NCI-H1048 (cell line): ENCODE measurements at places on chromosomes 4 and X.

- DNase-seq: no peak
Measured at GRCh38 chrX:132622130-132622529, 133.3 kb upstream of the MBNL3 start.

DNA sequence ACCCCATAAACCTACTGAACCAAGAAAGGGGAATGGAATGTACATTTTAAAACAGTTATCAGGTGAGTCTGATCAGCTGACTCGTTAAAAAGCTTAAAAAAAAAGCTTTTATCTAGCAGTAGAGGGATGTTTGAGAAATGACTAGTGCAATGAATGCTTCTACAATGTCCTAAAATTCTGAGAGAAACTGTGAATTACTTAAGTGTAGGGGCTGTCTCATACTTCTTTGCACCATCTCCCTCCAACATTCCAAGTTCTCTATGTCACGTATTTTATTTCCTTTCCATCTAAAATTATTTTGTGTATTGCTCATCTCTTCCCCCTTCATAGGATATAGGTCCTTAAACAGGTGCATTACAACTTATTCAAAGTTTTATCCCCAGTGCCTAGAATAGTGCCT lies 11.9 kb upstream of the AREG start:
- DNase-seq: no peak

DNA sequence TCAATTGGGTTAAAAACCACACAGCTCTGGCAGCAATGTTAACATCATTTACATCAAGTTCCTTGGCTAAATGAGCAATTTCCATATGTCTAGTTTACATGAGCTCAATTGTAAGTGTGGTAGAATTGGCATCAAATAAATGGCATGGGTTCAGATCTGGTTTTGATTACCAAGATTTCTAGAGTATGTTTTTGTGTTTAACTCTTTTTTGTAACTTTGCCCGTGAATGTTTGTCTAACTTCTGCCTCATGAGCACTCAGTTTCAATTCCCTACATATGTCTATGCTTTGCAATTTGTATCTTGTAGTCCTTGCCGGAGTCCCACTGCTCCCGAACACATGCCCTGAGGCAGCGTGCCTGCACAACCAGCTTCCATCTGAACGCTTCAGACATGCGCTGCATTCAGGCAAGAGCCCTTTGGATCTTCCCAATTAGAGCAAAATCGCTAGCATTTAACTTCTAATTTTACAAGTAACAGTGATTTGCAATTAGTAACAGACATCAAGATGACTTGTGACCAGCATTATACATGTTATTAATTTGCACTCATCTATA lies 644.4 kb downstream of the TRIML1 start:
- no peak for DNase-seq

- no peak for DNase-seq
Measured at GRCh38 chr4:28179126-28179525, 1318.5 kb downstream of the STIM2 start.

GRCh38 chr4:7717946-7718490 lies 221.6 kb downstream of the AFAP1 start:
- no peak for DNase-seq

GRCh38 chrX:38347136-38347535 lies 5.3 kb upstream of the OTC start:
- DNase-seq: no peak

- DNase-seq: no peak
Measured at GRCh38 chr4:186900232-186900900, 176.7 kb upstream of the FAT1 start.

DNA sequence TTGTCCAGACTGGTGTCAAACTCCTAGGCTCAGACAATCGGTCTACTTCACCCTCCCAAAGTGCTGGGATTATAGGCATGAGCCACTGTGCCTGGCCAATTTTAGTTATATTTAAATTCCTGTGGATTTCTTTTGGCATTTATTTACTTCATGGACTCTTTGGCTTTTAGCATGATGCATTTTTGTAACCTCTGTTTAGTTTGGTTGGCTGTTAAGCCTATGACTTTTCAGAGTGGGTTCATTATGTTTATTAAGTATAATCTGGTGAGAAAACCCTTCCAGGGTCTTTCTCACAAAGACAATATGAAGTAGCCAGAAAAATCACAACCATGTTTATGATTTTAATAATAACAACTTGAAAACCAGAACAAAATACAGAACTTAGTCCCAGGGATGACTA lies 49.4 kb downstream of the USP38 start:
- DNase-seq: no peak

- DNase-seq: no peak
Measured at GRCh38 chr4:3532751-3533422, 665 bp upstream of the LRPAP1 start.

DNA sequence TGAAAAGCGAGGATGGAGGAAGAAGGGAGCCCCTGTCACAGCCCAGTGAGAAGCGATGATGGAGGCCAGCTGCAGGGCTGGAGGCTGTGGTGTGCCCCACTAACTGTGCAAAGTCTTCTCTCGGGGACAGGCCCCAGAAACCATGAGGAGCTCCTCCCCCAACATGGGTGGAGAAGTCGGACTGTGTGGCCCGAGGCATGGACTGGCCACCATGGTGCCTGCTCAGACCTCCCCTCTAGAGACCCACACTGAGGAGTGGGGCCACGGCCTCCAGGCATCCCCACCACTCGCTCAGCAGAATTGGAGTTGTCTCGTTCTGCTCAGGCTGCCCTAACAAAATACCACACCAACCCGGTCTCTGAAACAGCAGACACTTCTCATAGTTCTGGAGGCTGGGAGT lies 12.2 kb upstream of the PDE6B start:
- no peak for DNase-seq

DNA sequence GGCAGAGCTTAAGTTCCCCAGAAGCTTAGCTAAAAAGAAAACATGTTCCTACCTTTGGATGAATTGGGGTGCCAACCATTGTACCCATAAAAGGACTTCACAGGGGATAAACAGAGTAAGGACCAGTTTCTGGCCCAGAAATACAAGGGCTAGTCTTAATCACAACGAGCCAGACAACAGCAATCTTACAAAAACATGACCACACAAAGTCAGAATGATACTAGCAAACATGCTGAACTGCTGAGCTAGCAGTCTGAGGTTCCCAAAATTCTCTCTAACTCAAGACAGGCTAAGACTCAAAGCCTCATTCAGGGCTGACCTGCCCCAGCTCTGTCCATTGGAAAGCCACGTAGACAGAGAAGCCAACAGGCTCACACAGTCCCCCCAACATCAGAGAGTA lies 40.3 kb downstream of the ATP11C start:
- no peak for DNase-seq

DNA sequence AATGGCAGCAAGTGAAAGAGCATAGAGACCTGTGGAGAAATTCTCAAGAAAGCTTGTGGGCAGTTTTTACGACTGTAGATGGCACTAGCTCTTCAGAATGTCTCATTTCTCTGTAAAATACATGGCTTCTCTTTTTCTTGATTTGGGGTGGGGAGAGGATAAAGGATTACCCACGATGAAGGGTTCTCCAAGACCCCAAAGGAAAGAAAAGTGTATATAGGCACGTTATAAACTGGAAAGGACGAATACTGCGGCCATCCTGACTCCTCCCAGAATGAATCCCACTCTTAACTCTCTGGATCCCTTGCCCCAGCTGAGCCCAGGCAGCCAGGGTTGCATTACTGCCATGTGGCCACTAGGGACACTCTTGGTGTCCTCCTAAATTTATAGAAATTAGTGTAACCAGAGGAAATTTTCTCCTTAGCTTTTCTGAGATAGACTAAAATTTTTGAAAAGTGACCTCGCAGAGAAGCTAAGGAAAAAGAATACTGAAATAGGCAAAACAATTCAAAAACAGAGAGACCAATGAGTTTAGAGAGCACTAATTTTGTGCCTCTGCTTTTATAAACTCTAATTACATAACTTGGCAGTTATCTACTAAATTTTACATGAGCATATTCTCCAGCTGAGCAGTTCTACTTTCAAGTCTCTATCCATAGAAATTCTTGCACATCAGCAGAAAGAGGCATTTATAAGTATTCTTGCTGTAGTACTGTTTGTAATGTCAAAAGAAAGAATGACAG lies 37.8 kb upstream of the PCDH19 start:
- DNase-seq: no peak

- no peak for DNase-seq
Measured at GRCh38 chr4:40335525-40335894, 377 bp downstream of the CHRNA9 start.

GRCh38 chr4:185839194-185839712 lies 27.3 kb upstream of the SORBS2 start:
- DNase-seq: no peak

- no peak for DNase-seq
Measured at GRCh38 chr4:41873380-41874295, 61.6 kb upstream of the TMEM33 start.

- no peak for DNase-seq
Measured at GRCh38 chrX:42619068-42619467, 158.9 kb downstream of the PPP1R2C start.

DNA sequence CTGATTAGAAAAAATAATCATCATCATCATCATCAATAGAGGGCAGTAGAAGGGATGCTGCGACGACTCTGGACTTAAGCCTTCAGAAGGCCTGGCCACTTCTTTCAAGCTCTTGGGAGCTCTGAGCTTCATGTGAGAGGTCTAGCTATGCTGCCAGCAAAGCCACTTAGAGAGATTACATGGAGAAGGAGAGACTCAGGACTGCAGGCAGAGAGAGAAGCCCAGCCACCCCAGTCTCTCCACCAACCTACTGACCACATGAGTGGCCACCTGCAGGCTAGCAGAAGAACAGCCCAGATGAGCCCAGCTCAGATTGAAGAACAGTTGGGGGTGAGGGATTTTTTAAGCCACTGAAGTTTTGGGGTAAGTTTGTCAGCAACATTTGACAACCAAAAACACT lies 17.1 kb upstream of the TMEM150C start:
- no peak for DNase-seq

DNA sequence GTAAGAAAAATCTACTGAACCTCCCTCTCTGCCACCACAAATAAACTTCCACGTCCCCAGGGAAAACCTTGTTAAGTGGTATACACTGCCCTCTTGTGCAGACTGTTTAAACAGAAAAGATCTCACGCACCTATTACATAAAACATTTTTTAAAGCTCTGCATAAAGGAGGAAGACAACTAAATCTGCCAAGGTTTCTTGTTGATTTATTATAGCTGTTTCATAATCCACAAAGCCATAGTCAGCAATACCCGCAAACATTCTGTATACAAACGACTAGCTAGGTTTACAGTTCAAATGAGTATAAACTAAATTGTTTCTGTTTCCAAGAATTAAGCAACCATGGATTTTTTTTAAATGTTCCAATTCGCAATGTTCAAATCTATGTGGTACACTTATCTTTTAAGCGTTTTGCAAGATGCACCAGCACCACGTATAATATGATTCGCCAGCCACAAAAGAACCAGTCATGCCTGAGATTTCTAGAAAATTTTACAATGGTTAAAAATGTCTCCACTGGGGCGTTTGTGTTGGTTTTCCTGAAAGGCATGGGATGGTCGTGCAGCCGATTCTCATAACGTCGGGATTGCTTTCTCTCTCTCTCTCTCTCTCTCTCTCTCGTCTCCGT lies 164.6 kb downstream of the PRKX start:
- no peak for DNase-seq

GRCh38 chrX:139448996-139449395 lies 81.5 kb upstream of the F9 start:
- DNase-seq: no peak

GRCh38 chrX:108224727-108225621 lies 133.4 kb downstream of the ATG4A start:
- no peak for DNase-seq

- no peak for DNase-seq
Measured at GRCh38 chr4:34932591-34932990, 1311.7 kb downstream of the ARAP2 start.

GRCh38 chr4:87144356-87144755 lies 76.1 kb downstream of the KLHL8 start:
- DNase-seq: no peak

DNA sequence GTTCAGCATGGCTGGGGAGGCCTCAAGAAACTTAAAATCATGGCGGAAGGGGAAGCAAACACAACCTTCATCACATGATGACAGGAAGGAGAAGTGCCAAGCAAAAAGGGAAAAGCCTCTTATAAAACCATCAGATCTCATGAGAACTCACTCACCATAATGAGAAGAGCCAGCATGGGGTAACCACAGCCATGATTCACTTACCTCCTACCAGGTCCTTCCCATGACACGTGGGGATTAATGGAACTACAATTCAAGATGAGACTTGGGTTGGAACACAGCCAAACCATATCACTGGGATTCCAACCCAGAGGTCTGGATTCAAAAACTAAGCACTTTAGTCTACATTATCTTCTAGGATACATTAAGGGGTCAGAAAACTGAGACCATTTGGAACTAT lies 609.6 kb upstream of the SPANXN1 start:
- DNase-seq: no peak

DNA sequence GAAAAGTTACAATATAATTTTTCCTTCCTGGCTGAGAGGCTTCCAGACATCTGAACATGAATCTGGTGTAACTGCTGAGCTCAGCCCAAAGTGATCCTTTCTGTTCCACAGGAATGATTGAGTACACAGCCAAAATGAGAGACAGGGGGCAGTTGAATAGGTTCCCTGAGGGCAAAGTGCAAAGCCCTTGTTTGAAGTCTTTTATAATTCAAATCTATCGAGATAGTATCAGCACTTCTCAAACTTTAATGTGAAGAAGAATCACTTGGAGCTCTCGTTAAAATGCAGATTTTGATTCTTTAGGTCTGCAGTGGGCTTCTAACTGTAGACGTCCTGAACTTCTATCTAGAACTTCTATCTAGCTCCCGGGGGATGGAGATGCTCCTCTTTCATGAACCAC lies 54.4 kb upstream of the BMP2K start:
- no peak for DNase-seq

GRCh38 chr4:97038146-97038516 lies 1105.1 kb downstream of the STPG2 start:
- DNase-seq: no peak

GRCh38 chr4:105785792-105786191 lies 77.2 kb downstream of the GSTCD start:
- no peak for DNase-seq

DNA sequence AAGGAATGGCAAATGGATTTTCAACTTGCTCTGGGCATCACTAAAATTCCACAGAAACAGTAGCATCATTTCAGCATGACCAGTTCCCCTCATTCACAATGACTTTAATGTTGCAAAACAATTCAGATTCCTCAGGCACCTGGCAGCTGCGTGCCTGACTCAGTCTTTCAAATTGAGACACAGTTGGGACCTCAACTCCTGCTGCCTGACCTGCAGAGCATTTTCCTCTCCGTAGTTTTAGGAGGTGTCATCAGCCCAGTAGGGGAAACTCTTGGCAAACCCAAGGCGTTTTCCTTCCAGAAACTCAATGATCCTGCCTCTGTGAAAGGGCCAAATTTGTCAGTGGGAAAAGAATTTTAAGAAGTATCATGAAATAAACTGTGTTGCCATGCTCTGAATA lies 388.9 kb downstream of the SPRY1 start:
- DNase-seq: no peak

DNA sequence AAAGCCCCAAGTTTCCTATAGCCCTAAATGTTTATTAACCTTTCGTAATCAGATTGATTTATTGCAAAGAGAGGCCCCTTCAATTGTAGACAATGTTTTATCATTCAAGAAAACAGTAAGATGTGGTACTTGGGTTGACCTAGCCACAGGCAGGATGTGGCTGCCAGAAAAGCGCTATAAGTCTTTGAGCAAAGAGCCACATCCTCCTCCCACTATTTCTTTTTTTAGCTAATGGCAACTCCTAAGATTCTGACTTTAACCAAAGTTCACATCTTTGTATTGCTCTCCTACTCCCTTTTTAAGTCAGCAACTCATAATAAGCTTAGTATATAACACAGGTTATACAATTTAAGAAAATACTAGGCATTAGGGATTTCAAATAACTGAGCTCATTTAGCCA lies 70.7 kb upstream of the PPP3CA start:
- DNase-seq: no peak

- DNase-seq: no peak
Measured at GRCh38 chr4:150211799-150212445, 133.7 kb downstream of the DCLK2 start.
